ENCODE measurements at places on chromosomes 7 and 10.

GRCh38 chr10:43322769-43323168 lies 48.7 kb upstream of the FXYD4 start:
- peak; percentile 96 for DNase-seq

DNA sequence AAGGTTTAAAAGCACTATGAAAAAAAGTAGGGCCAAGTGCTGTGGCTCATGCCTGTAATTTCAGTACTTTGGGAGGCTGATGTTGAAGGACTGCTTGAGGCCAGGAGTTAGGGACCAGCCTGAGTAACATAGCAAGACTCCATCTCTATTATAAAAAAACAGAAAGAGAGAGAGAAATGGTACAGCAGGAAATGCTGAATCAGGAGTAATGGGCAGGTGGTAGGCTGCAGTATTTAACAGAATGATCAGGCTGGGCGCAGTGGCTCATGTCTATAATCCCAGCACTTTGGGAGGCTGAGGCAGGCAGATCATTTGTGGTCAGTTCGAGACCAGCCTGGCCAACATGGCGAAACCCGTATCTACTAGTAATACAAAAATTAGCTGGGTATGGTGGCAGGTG lies 49.6 kb downstream of the SCD start:
- no peak for DNase-seq

DNA sequence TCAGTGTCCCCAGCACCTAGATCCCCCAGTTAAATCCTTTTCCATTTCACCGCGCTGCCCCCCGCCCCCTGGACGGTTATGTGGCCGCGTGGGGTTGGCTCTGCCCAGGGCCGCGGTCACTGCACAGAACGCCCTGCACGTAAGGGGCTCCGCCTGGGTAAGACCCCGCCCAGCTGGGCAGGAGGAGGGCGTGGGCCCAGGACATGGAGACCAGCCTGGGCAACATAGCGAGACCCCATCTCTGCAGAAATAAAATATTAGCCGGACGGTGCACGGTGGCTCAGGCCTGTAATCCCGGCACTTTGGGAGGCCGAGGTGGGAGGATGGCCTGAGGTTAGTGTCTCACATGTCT lies 650 bp upstream of the ZFAND2A start:
- no peak for DNase-seq

DNA sequence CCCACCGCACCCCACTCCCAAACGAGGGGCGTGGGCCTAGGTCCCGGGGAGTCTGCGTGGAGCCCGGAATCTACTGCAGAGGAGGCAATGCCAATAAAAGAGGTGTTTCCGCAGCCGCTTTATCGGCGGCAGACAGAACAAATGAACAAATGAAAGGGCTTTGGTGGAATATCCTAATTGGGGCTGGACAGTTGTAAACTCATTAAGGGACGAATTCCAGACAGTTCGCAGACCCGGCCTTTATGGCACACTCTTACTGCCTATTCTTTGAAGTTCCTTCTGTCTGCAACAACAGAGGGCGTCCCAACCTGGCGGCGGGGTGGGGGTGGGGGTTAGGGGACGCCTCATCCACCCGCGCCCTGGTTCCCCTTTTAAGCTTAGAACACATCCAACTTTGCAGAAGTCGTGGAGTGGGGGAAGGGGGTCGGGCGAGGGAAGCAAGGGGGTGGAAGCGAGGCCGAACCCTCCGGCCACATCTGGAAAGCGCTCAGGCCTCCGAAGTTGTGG lies 4.1 kb downstream of the HOXA9 start:
- no peak for DNase-seq

- DNase-seq, result no peak
These were observed 504.8 kb downstream of the NXPH1 start for GRCh38 chr7:8938044-8938805.

DNA sequence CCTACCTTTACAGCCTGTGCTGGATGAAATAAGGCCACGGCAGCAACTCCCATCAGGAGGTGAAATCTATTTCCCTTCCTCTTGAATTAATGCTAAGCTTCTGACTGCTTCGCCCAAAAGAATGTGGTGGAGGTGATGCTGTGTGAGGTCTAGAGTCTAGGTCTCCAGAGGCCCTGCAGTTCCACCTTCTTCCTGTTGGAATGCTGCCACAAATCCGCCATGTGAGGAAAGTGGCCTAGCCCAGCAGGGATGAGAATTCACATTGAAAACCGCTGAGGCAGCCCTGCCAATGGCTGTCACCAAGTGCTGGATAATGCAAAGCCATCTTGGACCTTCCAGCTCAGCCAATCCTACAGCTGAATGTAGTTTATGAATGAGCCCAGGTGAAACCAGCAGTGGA lies 28.0 kb downstream of the RHOBTB1 start:
- peak; percentile 15 for DNase-seq

DNA sequence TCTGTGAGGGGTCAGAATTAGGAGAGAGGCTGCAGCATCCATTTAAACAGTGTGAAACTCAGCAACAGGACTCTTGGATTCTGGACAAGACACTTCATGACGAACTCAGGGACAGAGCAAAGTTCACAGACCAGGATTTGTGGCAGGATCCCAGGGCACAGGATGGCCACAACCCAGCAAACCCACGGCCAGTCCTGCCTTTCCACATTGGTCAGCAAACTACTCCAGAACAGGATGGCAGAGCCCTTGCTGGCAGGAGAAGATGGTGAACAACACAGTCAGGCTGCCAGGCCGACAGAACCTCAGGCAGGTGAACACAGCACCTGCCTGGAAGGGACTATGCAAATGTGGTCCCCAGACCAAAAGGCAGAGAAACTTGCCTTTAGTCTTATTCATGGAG lies 34.4 kb downstream of the VSTM4 start:
- no peak for DNase-seq

DNA sequence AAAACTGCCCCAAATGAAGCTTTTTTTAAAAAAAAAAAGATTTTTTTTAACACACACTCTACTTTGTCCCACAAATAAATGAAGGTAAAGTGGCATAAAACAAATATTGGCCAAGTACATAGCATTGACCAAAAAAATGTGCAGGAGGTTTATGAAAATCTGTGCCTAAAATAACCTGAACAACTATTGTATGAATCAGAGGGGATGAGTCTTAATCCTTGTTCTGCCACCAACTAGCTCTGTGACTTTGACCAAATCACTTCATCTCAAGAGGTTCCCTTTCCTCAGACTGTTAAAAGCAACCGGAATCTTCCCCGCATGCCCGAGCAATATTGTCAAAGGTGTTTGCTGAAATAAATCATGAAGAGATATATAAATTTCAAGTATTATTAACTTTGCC lies 150.4 kb upstream of the NEBL start:
- no peak for DNase-seq

GRCh38 chr7:114409750-114410149 lies 4.9 kb upstream of the FOXP2 start:
- no peak for DNase-seq

DNA sequence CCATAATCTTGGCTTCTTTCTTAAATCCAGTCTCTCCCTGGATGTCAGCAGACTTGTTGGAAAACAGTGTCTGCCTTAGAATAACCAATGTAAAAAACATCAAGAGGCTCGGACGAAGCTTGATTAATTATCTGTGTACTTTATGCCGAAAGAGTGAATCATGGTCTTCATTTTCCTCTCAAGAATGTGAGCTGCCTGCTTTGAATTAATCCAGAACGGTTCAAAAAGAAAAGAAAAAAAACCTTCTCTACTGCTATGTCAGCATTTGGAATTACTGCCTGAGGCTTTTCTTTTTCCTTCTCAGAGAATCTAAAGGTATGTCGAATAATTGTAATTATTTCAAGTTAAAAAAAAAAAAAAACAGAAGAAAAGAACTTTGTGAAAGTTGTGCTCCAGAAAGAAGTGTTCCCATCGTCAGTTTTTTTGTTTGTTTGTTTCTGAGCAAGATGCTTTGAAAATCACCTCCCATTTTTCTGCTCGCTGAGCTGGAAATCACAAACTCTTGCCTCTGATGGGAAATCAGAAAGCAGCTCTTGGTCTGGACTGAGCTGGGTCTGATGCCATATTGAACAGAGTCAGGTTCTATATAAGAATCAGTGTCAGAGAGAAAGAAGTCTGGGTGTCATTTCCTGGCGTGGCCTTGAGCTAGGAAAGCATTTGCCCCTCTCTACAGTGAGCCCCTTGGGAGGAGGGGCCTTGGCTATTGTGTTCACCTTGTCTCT lies 20.2 kb downstream of the PLPP4 start:
- no peak for DNase-seq

- DNase-seq, result no peak
These were observed 52.8 kb downstream of the HHEX start for GRCh38 chr10:92742331-92743228.

GRCh38 chr10:104316321-104317099 lies 21.8 kb downstream of the ITPRIP start:
- DNase-seq, result no peak

DNA sequence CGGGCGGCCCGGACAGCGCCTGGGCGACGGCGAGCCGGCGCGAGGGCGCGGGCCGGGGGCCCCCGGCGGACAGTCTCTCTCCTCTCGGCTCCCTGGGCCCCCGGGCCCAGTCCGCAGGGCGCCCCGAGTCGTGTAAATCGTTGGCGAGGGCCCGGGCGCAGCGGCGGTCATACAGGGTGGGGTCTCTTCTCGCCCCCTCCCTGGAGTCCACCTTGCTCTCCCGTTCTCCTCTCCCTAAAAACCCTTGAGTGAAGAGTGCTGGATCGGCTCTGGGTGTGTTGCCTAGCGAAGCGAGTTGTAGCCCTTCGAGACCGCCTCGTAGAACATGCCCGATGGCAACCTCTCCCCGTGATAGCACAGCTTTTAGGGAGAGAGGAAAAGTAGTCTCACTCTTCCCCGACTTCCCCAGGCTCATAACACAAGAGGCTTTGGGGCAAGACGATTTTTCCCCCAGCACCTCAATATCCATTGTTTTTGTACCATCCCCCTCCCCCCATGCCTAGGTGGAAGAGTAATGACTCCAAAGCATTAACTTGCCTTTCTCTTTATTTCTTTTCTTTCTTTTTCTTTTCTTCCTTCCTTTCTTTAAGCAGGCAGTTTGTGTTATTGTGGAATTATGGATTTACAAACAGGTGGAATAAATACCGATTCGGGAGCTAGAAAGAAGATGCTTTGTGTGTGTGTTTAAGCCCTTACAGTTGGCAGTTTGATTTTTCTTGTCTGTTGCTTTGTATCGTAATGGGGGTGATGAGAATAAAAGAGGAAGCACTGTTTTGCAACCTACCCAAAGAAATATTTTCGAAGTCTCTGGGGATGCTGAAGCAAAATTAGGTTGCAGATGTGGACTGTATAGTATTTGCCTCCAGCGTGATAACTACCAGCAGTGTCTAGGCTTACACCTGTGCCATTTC lies 822 bp downstream of the SHOC2 start:
- DNase-seq, result peak; percentile 82

GRCh38 chr10:102546606-102547320 lies 43.0 kb downstream of the SUFU start:
- DNase-seq, result no peak

DNA sequence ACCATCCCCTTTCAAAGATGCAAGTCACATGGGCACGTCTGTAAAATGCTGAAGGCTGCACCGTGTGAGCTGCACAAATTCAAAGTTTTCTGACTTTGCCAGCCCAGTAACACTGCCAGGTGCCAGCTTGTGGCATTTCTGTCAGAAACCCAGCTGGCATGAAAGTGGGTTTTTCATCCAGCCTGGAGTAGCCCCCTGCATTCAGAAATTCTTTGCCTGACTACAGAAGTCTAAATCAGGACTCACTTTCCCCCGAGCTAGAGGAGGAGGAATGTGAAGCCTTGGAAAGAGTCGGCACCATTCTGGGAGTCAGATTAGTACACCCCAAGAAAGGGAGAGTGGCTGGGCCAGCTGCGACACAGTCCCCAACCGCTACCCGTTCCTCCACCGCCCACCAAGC lies 56.7 kb upstream of the EN2 start:
- no peak for DNase-seq

- DNase-seq, result no peak
These were observed 62.9 kb upstream of the TRIM8 start for GRCh38 chr10:102581401-102581800.

DNA sequence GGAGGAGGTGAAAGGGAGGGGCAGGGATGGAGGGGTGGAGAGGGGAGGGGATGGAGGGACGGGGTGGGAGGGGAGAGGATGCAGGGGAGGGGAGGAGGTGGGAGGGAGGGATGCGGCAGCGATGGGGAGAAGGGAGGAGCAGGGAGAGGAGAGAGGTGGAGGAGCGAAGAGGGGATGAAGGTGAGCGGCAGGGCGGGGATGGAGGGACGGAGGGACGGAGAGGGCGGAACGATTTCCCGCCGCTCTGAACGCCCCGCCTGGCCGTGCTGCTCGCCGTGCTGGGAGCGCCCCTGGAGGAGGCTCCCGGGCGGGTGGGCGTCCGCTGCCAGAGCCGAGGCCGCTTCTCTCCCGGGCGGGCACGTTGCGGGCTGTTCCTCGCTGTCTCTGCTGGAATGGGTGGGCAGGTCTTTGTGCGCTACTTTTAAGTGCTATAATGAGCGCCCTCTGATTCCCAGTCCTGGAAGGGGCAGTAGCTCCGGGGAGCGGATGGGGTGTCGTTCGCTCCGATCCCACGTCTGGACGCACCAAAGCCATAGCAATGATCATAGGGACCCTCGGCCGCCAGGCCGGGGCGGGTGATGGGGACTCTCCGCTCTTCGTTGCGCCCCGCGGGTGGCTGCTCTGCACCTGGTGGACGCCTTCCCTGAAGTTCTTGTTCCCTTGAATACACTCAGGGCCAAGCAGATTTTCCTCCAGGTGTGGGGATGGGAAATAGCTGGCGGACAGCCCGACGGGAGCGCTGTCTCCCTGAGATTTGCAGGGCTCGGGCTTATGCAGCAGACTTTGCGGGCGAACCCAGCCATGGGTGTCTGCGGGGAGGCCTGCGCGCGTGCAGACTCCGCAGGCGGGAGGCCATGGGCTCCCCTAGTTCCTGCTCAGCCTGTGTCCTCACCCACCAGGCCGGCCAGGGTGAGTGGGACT lies 81.1 kb upstream of the CPXM2 start:
- no peak for DNase-seq

- no peak for DNase-seq
These were observed 314.3 kb downstream of the HPSE2 start for GRCh38 chr10:98921316-98921715.

Data from HT-29 (cell line).